Activated naive CD4-positive, alpha-beta T cell treated with Interleukin-2 at 50 U/mL for 16 hours (primary cell): ENCODE measurements at places on chromosomes 12 and 14.

GRCh38 chr14:89374908-89375307, 42.1 kb downstream of the FOXN3 start:
- no peak for DNase-seq

- no peak for DNase-seq
Observed at GRCh38 chr12:74541074-74541473, 3.4 kb downstream of the ATXN7L3B start.

DNA sequence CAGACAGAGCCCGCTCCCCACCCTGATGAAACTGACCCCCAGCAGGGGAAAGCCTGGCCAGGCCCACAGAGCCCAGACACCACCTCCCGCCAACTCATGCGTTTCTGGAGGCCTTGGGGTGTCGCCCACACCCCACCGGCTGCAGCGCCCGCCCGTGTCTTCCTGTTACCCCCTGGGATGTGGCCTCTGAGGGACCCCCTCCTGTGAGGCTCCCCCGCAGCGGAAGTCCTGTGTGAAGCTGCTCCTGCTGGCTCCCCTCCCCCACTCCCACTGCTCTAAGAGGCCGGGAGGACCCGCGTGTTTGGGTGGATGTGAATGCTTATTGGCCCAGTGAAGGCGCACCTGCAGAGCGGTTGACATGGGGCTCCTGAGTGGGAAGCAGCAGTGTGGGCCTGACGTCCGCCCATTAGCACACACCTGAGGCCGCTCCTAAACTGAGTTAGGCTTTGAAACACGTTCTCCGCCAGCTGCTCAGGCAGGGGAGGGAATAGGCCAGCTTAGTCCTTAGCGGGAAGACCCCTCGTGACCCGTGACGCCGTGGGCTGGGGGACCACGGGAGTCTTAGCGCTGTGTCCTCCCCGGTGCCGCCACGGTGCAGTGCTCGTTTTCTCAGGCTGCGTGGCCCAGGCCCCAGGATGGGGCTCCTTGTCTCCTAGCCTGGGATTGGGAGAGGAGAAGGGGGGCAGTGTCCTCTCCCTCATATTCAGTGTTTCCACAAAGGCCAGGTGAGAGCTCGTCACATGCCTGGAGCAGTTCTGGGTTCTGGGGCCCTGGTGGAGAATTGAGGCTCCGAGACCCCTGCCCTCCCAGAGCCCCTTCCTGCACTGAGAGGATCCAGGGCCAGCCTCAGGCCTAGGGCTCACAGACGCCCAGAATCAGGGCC, 323.4 kb upstream of the SFSWAP start:
- no peak for DNase-seq

- DNase-seq: no peak
Observed at GRCh38 chr12:67533159-67533558, 115.4 kb upstream of the DYRK2 start.

DNA sequence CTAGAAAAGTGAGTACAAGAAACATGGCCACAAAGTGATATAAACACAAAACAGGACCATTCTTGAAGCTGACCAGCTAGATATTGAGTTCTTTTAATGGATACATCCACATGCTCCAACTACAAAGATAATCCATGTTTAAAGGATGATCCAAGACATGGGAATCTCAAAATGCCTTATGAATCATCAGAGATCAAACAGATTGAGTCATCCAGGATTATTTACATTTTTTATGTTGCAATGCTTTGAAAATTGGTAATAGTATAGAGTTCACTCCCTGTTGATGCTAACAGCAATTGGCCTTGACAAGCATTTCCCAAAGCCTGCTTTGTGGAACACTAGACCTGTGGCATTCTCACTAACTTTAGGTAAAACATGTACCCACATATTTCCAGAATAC, 293.0 kb upstream of the TBX3 start:
- no peak for DNase-seq
